ENCODE measurements at places on chromosomes 1 and 21.

- DNase-seq, result no peak
Measured at GRCh38 chr1:29230204-29230552, 556 bp downstream of the MECR start.

- DNase-seq, result no peak
Measured at GRCh38 chr1:66750577-66750976, 1.7 kb upstream of the DYNLT5 start.

DNA sequence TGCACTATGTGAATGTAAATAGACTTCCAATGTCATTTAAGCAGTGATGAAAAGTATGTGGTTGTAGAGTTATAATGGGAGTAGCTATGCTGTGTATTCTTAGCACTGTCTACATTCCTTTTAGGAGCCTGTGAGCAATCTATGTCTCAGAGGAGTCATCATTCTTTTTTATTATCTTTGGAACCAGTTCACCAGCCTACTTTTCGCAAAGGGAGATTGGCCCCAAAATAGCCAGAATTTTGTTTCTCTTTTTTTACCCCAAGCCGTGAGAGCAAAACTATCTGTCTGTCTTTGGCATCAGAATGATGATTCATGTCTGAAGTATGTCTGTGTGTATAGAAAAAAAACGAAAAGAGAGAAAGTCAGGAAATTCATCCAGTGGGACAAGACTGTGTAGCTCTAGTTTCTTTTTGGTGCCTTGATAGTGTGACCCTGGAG lies 44.2 kb downstream of the OSBPL9 start:
- DNase-seq, result no peak

GRCh38 chr1:173871500-173871899 lies 3.3 kb downstream of the ZBTB37 start:
- no peak for DNase-seq

DNA sequence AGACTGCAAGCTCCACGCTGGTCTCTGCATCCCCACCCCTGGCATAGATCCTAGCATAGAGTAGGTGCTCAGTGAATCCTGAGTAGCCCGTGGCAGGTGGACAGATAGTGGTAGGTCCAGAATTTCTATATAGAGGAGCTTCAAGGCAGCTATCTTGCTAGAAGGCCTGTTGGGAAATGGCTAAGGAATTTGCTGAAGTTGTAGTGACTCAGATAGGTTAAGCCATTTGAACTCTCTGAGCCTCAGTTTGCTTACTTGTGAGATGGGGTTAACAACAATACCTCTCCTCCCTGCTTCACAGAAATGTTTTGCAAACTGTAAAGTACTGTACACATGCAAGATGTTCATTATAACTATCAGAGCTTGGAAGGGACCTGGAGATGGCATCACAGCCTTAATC lies 23.4 kb upstream of the EPHB2 start:
- DNase-seq, result no peak

- DNase-seq, result no peak
Measured at GRCh38 chr1:158117854-158118704, 62.6 kb upstream of the CD1D start.

GRCh38 chr1:91080650-91081049 lies 58.8 kb upstream of the ZNF644 start:
- DNase-seq, result no peak

GRCh38 chr1:109790735-109791494 lies 27.2 kb upstream of the EPS8L3 start:
- peak; percentile 22 for DNase-seq

DNA sequence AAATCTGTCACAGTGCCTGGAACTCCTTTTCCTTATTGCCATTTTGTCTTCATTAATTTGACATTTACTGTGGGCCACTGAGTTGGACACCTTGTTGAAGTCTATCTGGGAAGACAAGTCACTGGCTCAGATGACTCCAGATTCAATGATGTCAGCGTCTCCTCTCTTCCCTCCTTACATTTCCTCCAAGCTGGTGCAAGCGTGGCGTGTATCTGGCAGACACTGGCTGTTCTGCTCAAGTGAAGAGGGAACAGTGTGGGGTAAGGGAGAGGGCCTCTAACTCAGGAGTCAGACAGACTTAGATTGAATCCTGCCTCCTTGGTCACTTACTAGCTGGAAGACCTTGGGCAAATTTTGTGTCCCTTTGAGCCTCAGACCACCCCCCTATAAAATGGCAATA lies 8.7 kb upstream of the ZNF691 start:
- no peak for DNase-seq
